Esophagus muscularis mucosa (tissue), 4 donors: ENCODE measurements at places on chromosomes 6 and 20. TPM values are rescaled to one million over a fixed set of nuclear protein-coding genes. Genes with fewer than 3 reads are reported as not detected.

The SGK2 gene
- total RNA-seq: 0.42 TPM

The PROKR2 gene
- not detected for total RNA-seq

The BPI gene
- not detected for total RNA-seq

The SOBP gene
- total RNA-seq: 27.3 TPM

The ARFGEF3 gene
- total RNA-seq: 3.3 TPM
